Activated naive CD8-positive, alpha-beta T cell treated with anti-CD3 and anti-CD28 coated beads, Interleukin-2, amount 50 U/mL, for 16 hours (primary cell): ENCODE measurements at places on chromosomes 3 and 15.

GRCh38 chr3:188855675-188856074 is 316.1 kb upstream of the TPRG1 start:
- no peak for DNase-seq

DNA sequence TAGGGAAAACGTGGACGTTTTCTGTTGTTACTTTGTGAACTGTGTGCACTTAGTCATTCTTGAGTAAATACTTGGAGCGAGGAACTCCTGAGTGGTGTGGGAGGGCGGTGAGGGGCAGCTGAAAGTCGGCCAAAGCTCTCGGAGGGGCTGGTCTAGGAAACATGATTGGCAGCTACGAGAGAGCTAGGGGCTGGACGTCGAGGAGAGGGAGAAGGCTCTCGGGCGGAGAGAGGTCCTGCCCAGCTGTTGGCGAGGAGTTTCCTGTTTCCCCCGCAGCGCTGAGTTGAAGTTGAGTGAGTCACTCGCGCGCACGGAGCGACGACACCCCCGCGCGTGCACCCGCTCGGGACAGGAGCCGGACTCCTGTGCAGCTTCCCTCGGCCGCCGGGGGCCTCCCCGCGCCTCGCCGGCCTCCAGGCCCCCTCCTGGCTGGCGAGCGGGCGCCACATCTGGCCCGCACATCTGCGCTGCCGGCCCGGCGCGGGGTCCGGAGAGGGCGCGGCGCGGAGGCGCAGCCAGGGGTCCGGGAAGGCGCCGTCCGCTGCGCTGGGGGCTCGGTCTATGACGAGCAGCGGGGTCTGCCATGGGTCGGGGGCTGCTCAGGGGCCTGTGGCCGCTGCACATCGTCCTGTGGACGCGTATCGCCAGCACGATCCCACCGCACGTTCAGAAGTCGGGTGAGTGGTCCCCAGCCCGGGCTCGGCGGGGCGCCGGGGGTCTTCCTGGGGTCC is at the start of gene TGFBR2:
Gene TGFBR2 (plus strand): TSS at position 301 of the 731 bp plus-strand sequence. CDS start 283 bp downstream, at position 584.
- peak; percentile 71 for DNase-seq

- no peak for DNase-seq
Measured at GRCh38 chr15:48802867-48803266, 8.0 kb downstream of the CEP152 start.

DNA sequence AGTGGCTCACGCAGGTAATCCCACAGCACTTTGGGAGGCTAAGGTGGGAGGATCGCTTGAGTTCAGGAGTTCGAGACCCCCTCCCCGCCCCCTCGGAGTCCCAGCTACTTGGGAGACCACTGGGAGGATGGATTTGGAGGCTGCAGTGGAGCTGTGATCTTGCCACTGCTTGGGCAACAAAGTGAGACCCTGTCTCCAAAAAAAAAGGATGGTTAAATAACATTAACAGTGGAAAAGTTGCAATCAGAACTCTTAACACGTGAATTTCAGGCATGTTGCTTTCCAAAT is 1.4 kb upstream of the TMEM87A start:
- DNase-seq = no peak

DNA sequence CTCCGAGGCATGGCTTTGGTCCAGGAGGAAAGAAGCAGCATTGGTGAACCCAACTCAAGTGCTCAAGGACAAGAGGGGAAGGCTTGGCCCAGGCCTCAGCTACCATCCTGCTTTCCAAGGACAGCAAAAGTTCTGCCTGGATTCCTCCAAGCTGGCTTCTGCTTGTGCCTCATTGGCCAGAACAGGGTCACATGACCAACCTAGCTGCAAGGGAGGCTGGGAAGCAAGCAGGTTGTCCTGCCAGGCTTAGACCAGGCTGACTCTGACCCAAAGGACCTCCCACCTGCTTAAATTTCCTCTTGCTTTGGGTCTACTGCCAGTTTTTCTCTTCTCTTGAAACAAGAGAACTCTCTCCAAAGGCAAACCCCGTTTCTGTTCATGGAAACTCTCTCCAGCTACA is 70.7 kb downstream of the RPN1 start:
- no peak for DNase-seq

- DNase-seq = no peak
Measured at GRCh38 chr15:30954674-30955073, 36.8 kb downstream of the MTMR10 start.

GRCh38 chr3:171811913-171812335 is 1.6 kb upstream of the PLD1 start:
- no peak for DNase-seq

DNA sequence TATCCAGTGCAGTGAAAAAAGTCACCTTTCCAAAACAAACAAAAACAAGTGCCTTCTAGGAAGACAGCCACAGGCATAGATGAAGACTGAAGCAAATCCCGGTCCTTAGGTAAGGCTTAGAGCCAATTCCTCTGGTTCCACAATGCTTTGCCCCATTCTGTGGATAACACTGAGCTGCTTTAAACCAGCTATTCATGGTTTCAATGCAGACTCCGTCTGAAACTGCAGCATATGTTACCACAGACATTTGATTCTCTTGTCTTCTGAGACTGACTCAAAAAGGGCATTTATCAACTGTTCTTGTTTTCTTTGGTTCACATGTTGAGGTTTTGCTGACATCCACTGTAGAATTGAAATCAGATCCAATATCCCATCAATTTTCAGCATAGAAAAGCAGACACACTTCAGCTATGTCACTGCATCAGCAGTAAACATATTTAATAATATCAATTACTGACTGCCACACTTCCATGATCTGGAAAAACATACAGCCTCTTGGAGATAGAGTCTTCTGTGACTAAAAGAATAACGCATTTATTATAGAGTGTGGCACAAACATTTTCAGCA is 659.3 kb downstream of the ROBO2 start:
- DNase-seq = no peak

DNA sequence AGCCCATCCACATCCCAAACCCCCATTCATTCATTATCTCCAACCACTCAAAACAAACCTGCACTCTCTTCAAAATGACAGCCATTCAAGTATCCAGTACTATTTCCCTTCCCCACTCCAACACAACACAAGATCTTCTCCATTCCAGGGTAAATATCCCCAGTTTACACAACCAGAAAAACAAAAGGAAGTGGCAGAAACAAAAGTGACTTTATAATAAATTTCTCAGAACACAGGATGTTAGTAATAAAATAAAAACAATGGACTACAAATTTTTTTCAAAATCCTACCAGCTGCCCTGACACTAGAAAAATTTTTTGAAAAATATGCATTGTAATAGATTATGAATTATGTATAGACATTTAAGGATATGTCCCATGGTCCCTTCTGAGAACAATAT is 14.2 kb downstream of the CPA3 start:
- no peak for DNase-seq

DNA sequence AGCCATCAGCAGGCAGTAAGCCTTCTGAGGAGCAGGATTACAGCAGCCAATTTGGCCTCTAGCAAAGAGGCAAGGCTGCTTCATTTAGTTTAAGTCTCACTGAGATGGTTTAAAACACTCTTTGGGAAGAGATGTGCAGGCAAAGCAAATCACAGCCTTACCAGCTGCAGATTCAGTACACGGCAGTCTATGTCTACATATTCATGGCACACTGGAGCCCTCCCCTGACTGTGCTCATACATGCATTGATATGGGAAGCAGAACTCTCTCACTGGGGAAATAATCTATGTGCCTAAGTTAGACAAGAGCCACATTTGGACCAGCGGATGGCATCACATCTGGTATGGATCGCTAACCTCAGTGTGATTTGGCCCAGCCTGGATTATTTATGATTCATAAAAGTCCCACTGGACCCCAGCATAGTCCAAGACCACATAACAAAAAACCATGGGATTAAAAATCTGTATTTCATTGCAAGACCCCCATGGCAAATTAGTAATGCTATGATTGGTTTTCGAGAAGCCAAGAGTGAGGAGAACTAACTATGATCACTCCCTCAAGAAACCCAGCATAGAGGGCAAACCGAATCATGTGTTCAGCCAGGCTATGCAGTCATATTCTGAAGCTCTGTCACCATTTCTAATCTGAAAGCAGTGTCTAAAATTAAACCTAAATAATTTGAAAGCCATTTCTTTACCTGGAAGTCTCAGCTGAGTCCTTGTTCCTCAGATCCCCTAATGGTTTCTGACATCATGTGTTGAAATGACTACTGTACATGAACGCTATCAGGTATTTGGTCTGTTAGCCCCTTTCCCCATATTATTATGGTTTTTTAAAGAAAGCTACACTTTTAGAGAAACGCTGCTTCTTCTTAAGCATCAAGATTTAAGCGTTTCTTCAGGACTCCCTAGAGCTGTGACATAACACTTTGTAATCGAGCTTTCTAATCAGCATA is 1.2 kb downstream of the PRICKLE2 start:
- no peak for DNase-seq

- no peak for DNase-seq
Measured at GRCh38 chr3:187873843-187874242, 128.6 kb upstream of the BCL6 start.

GRCh38 chr15:41730543-41730942 is 43.7 kb upstream of the MAPKBP1 start:
- no peak for DNase-seq

DNA sequence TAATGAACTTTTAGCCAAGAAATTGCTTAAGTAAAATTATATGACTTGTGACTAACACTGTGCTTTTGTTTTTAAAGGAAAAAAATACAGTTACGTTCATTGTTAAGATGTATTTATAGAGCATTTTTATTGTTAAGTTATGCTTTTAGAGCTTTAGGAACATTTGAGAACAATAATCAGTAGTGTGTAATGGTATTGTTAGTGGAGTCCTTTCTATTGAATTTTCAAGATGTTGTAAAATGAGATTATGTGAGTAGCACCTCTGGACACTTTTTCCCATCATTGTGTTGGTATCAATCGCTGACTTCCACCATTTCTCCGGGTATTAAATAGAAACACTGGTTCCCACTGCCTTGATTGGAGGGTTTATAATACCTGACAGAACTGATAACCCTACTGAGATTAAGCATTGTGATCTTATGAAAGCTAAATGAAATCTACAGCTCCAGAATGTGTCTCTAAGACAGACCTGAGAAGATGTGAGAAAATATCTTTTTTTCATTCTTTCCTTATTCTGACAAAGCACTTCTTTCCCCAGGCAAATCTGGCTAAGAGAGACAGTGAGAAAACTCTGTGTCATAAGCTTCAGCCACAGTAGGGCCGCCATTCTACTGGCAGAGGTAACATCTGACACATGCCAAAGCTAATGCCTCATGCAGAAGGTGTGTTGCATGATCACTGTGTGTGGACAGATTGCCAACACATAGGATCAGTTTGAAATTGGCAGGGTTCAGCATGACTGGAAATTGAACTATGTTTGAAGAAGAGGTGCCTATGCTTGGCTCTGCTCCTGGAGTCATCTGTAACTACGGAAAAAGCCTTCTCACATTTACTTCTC is 610.8 kb downstream of the MECOM start:
- DNase-seq = no peak

GRCh38 chr3:23810343-23811184 is 4.8 kb downstream of the UBE2E1 start:
- peak; percentile 5 for DNase-seq

- DNase-seq = no peak
Measured at GRCh38 chr15:99412626-99413025, 153.2 kb upstream of the MEF2A start.

DNA sequence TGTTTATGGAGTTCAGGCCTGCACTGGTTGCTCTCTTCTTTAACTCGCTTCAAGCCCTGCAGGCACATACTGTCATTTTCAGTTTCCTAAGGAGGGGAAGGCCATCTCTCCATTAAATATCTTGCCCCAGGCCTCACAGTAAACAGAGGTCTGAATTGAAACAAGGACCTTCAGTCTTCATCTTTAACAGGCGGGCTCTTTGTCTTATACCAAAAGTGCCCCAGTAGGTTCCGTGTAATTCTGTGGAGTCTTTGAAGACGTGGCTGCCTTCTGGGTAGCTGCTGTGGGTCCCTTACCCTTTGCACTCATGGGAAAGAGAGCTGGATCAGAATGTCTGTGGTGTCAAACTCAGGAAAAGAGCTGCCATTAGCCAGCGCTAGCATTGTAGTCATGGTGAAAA is 161.2 kb downstream of the APBA2 start:
- no peak for DNase-seq

DNA sequence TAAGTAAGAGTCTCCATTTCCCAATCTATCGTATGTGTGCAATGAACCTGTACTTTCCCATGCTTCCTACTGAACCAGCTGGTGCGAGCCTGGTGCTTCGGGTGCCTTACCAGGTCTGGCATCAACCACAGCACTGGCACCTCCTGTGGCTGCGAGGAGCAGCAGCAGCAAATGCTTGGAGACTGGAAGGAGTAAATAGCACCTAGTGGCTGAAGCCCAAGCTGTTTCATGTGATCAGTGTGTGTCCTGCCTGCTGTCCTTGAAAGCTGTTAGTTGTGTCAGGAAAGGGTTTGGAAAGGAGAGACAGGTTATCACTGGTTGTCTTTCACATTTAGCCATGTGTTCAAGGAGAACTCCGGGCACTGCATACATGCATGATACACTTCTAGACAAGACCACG is 31.8 kb downstream of the PCOLCE2 start:
- DNase-seq = no peak

- DNase-seq = no peak
Measured at GRCh38 chr15:67240235-67241131, 14.0 kb downstream of the AAGAB start.

DNA sequence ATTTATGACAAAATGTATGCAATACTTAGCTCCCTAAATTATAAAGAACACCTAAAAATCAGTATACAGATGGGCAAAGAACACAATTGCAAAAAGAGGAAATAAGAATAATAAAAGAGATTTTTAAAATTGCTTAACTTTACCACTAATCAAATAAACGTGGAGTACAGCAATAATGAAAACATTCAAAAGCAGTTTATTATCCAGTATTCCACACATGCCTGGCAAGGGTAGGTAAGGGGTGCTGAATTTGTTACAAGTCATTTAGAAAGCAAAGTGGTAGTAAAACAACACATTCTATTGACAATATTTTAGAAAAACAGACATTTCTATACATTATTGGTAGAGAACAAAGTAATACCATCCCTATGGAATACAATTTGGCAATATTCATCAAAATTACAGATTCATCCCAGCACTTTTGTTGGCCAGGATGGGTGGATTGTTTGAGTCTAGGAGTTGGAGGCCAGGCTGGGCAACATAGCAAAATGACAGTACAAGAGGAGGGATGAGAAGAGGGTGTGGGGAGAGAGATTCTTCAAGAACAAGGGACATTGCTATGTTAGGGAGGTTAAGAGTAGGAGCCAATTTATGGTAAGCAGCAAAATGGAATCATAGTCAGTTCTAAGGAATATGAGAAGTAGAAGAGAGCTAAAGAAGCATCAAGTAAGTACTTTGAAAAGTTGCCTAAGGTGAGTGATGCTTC is 3.7 kb upstream of the ACKR4 start:
- DNase-seq = no peak

DNA sequence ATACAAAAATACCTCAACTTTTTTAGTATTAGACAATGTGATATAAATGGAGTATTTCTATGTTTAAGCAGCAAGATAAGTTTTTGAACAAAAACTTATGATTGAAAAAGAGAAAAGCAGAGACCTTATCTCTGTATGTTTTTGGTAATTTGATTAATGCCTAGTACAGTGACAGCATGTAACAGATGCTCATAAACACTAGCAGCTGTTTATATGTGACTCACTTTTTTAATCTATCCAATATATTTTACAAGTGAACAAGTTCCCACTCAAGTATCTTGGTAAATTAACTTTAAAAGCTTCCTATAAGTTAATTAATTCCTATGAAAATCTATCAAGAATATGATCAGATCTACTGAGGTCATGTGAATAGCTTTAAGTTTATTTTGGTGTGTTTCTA is 55.1 kb downstream of the NGLY1 start:
- no peak for DNase-seq
